ENCODE measurements at places on chromosomes 3 and 15.

DNA sequence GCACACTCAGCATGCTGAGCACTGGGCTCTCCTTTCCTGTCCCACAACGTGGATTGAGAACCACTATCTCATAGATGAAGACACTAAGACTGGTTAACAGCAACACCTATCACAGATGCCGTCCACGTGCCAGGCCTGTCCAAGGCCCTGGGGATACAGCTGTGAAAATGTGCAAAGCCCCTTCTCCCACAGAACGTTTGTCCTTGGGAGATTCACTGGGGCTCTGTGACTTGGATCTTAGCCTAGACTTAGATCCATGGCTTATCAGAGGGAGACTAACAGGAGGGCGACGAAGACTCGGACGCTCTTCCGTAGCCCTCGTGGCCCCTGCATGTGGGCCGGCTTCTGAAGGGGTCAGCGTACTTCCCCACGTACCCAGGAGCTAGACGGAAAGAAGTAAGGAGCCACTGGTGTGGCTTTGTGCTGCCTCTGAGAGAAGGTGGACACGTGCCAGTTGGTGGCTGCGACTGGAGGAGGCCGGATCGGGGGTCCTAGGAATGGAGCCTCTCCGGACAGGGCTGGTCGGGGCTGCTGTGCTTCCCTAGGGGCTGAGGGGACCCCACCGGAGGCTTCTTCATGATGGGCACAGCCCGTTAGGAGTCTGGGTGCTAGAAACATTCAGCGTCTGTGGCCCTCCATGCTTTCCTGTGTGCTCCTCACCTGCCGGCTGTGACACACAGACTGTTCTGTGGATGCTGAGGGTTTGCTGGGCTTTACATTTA is 964 bp downstream of the NRROS start:
- DNase-seq, result no peak

- DNase-seq, result no peak
These were observed at the start of gene ST6GAL1 for GRCh38 chr3:186930143-186930640. Gene ST6GAL1 (plus strand): TSS chr3:186930526. CDS start chr3:187042704, 112,178 bp downstream.

DNA sequence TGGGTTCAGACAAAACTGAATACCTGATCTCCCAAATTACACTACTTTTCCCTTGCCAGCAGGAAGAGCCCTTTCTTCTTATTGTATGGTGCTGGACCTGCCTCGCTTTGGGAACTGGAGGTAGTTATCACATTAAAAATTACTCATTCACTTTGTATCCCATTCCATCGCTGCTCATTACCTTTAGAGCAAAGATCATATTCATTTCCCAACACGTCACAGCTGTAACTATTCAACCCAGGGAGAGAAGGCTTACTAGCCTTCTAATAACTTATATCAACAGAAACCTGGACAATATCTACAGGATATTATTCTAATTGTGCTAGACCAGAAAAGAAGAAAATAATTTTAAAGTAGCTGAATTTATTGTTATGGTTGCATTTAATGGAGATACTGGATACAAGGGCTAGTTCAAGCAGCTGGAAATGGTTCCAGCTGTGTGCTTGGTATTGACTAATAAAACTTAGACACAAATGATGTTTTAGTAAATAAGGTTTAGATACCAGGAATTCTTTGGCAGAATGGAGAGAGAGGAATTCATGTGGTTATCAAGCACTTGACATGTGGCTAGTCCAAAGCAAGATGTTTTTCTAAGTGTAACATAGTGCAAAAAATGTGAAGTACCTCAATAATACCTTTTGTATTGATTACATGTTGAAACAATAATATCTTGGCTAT is 656.3 kb downstream of the ROBO1 start:
- DNase-seq, result no peak

- no peak for DNase-seq
These were observed 229.9 kb downstream of the THRB start for GRCh38 chr3:24264748-24265158.

GRCh38 chr3:23826382-23827064 is 20.8 kb downstream of the UBE2E1 start:
- DNase-seq, result no peak

DNA sequence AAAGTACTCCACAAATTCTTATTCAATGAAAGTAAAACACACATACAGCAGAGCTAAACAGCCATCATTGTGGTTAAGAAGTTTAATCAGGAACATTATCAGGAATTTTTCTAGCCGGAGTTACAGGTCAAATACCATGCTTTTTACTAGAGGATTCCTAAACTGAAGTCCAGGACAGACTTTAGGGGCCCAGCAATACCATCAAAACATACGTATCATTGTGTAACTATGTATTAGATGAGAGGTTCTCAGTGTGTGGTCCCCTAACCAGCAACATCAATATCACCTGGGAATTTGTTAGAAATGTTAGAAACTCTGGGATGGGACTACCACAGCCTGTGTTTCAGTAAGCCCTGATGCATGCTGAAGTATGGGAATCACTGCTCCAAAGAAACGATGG is 404.2 kb upstream of the IL12A start:
- no peak for DNase-seq

- no peak for DNase-seq
These were observed 28.7 kb downstream of the ATRIP start for GRCh38 chr3:48475188-48475587.

GRCh38 chr15:95923792-95924191 is 406.7 kb upstream of the NR2F2 start:
- DNase-seq, result no peak

- DNase-seq, result no peak
These were observed 194.3 kb downstream of the BCHE start for GRCh38 chr3:165642761-165643420.

DNA sequence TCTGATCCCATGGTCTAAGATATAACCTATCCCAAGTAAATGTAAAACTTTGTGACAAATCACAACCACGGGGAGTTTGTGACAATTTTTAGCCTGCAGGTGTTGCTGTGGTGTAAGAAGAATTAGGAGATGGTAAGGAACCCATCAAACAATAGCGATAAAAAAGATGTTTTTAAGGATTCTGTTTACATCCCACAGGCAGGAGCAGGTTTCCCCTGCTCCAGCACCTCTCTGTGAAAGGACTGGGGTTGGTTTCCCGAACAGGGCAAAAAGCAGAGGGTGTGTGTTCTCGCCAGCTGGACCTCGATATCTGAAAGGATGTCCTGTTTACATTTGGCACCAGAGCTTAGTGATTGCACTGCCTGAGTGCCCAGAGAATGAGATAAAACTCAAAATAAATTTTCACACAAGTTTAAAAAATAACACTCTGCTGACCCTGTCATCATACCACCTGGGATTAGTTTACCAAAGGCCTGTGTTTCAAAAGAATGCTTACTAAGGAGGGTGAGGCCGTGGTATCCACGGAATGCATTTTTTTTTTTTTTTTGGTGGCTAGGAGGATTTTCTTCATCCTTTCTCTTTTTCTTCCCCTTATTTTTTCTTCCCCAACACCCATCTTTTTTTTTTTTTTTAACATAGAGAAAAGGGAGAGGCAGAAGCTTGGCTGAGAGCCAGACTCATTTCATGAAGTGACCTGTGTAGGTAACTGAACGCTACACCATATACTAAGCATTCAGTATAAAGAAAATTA is 151.8 kb upstream of the DPH6 start:
- no peak for DNase-seq

GRCh38 chr3:111336511-111336910 is 205.5 kb upstream of the CD96 start:
- DNase-seq, result no peak

DNA sequence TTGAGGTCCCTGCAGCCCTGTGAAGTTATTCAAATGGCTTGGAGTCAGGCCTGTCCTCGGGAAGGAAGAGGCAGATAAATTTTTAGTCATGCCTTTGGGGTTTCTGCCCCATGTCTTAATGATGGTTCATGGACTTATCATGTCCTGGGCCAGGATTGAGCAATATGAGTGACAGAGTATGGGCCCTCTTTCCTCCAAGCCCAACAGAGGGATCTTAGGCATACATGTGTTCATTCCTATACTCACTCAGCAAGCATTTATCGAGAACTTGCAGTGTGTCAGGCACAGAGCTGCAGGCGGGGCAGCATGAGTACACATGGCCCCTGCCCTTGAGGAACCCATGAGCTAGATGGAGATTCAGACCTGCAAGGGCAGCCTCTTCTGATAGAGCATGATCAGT is 6.2 kb downstream of the ESYT3 start:
- no peak for DNase-seq

DNA sequence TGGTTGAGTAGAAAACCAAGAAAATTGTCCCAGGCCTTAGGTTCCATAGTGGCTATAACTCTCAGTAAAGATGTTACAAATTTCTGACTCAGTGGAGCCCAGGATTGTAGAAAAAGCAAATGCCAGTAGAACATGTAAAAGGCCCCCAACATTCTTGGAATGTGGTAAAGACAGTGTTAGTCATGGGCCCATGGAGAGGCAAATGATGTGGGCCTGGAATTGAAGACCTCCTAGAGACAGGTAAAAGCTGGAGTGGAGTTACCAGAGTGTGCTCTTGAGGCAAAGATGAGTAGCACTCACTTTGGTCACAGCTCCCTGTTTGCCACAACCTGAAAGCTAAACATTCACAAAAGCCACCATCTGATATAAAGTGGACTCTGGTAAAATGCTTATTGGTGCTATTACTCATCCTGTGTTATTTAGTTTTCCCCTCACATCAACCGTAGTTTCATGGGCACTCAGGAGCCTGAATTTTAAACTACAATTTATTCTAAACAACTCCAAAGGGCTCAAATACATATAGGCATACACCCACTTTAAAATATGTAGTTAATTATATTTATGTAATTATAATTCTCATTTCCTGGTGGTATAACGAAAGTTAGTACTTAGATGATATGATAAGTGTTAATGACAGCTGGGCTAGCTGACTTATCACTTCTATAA is 359.6 kb upstream of the NECTIN3 start:
- DNase-seq, result no peak

GRCh38 chr3:128975276-128975675 is 18.6 kb downstream of the CFAP92 start:
- DNase-seq, result no peak

DNA sequence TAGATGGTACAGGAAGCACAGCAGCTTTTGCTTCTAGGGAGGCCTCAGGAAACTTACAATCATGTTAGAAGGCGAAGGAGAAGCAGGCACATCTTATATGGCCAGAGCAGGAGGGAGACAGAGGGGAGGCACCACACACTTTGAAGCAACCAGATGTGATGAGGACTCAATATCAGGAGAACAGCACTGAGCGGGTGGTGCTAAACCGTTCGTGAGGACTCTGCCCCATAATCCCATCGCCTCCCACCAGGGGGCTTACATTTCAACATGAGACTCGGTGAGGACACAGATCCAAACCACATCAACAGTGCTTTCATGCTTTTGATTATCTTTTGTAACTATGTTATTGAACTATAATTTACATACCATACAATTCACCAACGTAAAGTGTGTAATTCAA is 7.6 kb upstream of the TMEM44 start:
- DNase-seq, result no peak

- DNase-seq, result no peak
These were observed 139.4 kb downstream of the OPA1 start for GRCh38 chr3:193732391-193732790.

GRCh38 chr3:113985541-113985940 is 37.7 kb downstream of the ZDHHC23 start:
- DNase-seq, result no peak

DNA sequence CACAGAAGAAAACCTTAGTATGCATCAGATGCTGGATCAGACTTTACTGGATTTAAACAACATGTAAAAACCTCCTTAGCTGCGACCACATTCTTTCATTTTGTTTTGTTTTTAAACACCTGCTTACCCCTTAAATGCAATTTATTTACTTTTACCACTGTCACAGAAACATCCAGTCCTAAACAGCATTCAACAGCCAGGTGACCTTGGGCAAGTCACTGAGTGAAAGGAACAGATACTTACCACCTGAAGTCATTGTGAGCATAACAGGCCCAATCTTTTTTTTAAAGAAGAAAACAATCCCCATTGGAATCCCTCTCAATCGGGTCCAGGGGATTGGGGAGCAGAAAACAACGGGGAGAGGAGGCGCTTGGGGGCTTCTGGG is 390 bp downstream of the STARD5 start:
- DNase-seq, result no peak

GRCh38 chr3:138949002-138949418 is 2.0 kb downstream of the FOXL2NB start:
- DNase-seq, result no peak

GRCh38 chr15:78080088-78080460 is 2.6 kb upstream of the TBC1D2B start:
- no peak for DNase-seq
